ENCODE measurements at places on chromosomes 1 and 21. TPM values are rescaled to one million over a fixed set of nuclear protein-coding genes. Genes with fewer than 3 reads are reported as not detected.

The LSM10 gene
- total RNA-seq: 11.5 TPM

The NCAM2 gene
- 0.26 TPM for total RNA-seq

- DNase-seq: no peak
Measured at GRCh38 chr1:187078916-187079315, 250.2 kb downstream of the PLA2G4A start.

- DNase-seq: peak; percentile 79
Measured at GRCh38 chr1:161089251-161089924, at the start of gene NECTIN4. Gene NECTIN4, minus strand, starts transcription at chr1:161089558. Its CDS starts 262 bp downstream, at chr1:161089296.

- DNase-seq: peak; percentile 73
Measured at GRCh38 chr1:27527890-27528817, 38.2 kb upstream of the WASF2 start.

The PDE9A gene
- total RNA-seq: 1.9 TPM

DNA sequence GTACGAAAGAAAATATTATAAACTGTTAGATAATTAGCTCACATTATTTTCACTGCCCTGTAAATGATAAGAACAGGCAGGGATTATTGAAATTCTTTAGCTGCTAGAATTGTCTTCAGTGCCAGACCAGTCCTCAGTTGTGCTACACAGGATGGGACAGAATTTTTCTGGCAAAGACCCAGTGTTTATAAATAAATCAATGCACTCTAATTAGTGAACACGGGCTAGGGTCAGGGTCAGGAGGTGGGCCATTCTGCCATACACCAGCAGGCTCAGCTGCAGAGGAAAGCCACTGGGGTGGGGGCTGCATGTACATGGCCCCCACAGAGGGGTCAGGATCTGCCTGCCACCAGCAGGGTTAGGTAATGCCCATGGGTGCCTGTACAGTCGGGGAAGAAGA lies 6.4 kb downstream of the BCAR3 start:
- DNase-seq: no peak

The COL24A1 gene
- total RNA-seq: under 0.01 TPM

GRCh38 chr1:200550367-200550766 lies 70.2 kb downstream of the KIF14 start:
- DNase-seq: peak; percentile 87

GRCh38 chr1:21633992-21634805 lies 35.0 kb downstream of the RAP1GAP start:
- no peak for DNase-seq

The PPP1R12B gene
- 16.4 TPM for total RNA-seq

The G0S2 gene
- total RNA-seq: 301 TPM

GRCh38 chr1:41020109-41020576 lies 1.4 kb downstream of the SLFNL1 start:
- DNase-seq: no peak

All from bronchial epithelial cell (primary cell).